NCI-H1417 treated with DMSO at 0.1 percent for 48 hours (cell line): ENCODE measurements at places on chromosomes 2 and 18.

DNA sequence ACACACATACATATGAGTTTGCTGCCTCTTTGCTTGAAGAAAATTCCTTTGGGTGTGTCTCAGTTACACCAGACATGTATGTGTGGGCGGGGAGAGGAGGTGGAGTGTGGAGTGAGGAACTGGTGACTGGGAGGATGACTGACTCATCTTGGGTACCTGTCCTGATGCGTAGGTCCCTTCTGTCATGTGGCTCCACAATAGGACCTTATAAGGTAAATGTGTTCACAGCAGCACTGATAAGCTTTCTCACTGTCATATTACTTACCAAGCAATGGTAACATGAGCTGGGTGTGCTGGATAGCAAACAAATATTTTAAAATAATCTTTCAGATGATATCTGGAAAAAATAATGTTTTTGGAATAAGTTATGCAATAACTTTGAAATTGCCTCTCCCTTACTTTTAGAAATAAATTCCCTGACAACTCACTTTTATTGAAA lies 45.1 kb downstream of the SLC9A2 start:
- DNase-seq: no peak

DNA sequence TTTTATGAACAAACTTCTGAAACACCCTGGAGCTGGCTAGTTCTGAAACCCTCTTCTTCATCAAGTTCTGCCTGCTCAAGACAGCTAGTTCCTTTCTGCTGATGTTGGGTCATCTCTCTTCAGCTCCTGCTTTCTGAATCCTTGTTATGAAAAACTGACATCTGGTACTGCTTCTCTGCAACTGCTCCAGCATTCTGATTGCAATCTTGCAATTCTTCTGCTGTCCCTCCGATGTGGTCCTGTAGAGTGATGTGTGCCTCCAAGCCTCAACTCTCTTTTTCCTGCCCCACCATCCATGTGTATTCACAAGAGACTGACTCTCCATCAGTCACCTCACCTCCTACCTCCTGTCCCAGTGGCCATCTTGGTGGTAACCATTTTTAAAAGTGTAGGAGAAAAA lies 21.8 kb downstream of the COL6A3 start:
- DNase-seq: no peak

DNA sequence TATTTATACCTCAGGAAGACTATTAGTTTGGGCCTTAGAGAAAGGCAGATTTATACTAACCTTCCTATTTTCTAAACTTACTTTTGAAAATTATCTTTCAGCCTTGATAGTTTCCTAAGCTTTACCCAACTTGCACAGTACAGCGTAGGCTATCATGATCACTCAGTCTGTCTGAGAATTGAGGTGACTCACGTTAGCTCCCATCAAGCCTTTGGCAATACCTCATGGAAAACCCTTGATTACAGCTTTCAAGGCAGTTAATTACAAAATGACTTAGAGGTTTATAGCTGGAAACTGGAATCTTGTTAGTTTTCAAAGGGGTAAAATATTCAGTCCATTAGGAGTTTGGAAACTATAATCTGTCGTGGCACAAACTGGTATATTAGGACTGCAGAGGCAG lies 26.4 kb upstream of the ARMC9 start:
- DNase-seq: no peak

DNA sequence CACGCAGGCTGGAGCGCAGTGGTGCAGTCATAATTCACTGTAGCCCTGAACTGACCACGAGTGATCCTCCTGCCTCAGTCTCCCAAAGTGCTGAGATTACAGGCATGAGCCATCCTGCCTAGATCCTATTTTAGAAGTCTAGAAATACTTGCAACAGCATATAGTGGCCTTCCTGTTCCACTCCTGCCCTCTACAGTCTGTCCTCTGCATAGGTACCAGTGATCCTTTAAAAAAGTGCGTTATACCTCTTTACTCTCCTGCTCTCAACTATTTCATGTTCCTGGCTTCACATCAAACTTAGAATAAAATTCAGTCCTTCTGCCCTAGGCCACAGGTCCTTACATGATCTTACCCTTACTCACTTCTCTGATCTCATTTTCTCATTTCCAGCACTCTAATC lies 6.0 kb downstream of the COMMD1 start:
- DNase-seq: no peak

- DNase-seq: peak; percentile 64
Measured at GRCh38 chr18:31657823-31658669, 26.3 kb downstream of the B4GALT6 start.

GRCh38 chr2:25215948-25216679 lies 47.7 kb upstream of the POMC start:
- DNase-seq: no peak
